ENCODE measurements at places on chromosomes 3 and 15.

DNA sequence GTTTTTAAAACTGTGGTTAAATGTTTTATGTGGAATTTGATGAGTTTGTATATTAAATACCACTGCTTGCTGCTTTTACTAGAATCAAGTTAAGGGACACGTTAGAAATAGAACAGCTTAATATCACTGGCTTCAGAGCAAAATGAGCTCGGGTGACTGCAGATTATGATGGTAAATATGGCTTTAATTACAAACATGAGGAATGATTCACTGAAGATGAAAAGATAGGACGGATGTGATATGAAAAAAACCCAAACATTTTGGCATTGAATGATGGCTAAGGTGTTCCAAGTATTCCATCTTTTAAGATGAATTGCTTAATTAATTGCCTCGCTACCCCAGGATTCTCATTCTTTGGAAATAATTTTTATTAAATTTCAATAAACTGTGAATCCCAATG, 33.7 kb downstream of the SLC24A1 start:
- no peak for DNase-seq

DNA sequence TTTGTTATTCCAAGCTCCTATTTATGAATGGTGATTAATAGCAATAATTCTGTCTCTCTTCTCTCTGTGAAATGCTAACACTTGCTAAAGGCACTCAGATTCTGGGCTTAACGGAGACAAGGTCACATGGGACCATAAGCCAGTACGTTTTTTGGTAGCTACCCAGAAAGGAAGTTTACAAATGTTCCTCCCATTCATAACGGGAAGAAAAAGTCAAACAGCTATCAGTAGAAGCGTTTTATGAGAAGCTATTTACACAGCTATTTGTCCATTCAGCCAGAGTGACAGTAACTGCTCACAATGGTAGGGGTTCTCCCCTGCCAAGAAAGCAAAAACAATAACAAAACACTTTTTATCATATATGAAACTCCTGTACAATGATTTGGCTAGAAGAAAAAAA, 51.5 kb downstream of the ZMAT3 start:
- DNase-seq, result no peak

DNA sequence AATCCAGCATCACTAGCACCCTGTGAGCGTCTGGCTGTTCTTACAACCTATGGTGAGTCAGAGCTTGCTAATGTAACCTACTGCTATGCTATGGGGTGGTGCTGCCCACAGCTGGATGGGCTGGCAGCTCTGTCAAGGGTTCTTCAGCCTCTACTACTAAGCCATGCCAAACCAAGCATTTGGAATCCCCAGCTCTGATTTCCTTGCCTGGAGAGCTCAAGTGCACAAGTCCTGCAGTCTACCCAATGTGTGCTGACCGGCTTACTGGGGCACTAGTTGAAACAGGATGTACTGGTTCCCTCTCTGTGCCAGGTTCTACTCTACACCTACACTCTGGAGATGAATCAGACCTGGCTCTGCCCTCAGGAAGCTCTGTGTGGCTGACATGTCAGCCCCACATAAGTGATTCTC, 4.2 kb downstream of the TEX264 start:
- DNase-seq, result no peak

DNA sequence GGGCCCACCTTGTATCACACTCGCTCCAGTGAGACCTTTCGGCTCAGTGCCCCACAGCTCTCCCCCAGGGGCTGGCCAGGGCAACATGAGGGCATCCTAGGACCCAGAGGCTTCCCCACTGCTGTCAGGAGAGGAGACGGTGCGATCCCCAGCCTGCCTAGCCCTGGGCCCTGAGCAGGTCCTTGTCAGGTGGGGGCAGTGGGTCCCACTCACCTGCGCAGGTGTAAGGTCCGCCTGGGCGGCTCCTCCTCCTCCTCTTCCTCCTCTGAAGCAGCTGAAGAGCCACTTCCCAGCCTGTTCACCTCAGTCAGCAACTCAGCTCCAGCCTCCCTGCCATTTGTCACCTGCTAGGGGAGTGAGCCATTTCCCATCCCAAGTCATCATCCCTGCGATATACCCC, 9.6 kb downstream of the KIF7 start:
- DNase-seq, result no peak

GRCh38 chr15:56491110-56491722, 26.3 kb upstream of the MNS1 start:
- DNase-seq, result peak; percentile 5

- no peak for DNase-seq
Observed at GRCh38 chr3:13878281-13879101, 1.4 kb downstream of the WNT7A start.

DNA sequence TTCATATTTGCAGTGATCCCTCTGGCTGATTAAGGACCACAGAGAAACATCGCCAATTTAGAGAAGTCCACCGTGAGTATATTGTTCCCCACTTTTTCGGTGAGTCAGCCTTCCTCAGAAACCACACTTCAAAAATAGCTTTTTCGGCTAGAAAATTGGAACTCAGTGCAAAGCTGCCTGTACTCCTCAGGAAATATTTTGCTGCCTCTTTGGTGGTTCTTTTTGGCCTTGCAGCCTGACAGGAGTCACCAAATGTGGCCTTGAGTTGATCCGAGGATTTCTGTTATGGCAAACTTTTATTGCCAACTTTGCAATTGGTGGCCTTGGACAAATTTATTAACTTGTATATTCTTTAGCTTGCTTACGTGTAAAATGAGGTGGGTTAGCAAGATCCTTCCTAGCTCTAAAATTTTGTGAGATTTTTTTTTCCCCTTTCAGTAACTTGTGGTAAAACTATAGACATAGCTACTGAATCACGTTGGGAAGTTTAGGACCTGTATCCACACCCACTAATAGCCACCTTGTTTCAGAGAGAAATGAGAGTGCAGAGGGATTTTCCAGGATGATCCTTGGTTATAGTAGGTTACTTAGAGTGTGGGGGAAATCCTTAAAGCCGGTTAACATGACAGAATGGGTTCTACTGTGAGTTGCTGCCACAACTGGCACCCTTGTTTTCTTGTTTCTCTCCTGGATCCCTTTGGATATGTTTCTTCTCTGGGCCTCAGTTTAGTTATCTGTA, 9.9 kb downstream of the ARL6IP5 start:
- no peak for DNase-seq

DNA sequence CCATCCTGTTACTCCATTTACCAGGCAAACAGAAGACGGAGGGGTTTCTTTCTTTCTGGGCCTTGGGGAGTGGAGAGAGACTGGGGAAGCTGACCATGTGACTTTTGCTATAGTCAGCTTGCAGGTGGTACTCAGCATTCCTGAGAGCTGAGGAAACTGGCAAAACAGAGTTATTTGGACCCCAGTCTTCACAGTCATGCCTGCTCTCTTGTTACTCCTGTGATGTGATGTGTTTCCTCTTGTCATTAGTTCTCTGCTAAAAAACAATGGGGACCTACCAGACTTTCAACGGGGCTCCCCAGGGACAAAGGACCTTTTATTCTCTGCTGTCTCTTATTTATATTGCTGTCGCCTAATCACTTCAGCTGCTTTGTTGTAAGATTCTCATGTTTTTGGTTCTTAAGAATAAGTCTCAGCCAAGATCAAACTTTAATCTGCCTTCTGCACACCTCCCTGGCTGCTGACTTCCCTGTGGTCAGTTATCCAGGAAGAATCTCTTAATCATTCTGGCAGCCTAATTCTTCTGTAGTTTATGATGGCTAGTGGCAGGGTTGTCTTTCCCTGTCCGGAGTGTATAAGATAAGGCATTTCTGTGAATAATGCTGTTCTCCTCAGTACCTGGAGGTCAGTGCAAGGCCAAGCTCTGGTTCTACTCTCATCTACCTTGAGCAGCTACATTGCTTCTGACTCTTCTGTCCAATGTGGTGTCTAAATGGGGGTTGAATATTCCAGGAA, 8.8 kb downstream of the STARD9 start:
- DNase-seq, result no peak

- no peak for DNase-seq
Observed at GRCh38 chr3:168497741-168498140, 402.0 kb upstream of the GOLIM4 start.

GRCh38 chr3:2950159-2950558, 160.0 kb downstream of the IL5RA start:
- no peak for DNase-seq

GRCh38 chr15:41799488-41799805, 25.2 kb downstream of the MAPKBP1 start:
- DNase-seq, result no peak

GRCh38 chr15:81275711-81276392, 48.1 kb downstream of the STARD5 start:
- no peak for DNase-seq

DNA sequence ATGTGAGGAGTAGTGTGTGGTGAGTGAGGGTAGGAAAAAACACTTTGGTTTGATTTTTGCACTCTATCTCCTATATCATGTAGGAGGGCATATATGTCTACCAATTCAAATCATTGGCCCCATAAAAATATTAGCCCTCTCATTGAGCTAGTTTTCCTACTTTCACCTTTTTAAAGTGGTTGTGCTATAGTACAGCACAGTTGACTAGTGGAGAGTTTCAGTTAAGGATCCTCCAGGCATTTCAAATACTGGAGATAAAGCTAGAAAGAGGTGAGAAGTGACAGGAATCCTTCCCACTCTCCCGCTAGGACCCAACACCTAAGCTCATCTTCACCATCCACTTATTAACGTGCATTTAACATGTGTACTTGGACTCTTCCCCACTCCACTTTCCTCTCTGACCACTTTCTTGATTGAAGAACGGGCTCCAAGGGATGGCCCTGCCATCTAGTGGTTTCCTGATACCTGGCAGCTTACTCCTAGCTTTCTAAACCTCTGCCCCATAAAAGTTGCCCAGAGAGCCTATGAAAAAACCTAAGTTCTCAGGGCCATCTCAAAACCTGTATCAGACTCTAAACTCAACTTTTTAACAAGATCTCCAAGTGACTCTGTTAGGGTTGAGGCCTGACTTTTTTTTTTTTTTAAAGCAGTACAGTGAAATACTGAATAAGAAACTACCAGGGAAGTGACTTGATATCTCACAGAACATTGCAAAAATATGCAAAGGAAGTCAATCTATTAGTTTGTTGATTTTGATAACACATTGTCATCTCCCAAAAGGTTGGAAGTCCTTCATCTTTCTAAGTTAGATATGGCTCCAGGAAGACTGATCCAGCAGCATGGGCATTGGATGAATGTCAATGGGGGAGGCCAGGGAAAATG, 17.9 kb downstream of the IL12A start:
- DNase-seq, result no peak

DNA sequence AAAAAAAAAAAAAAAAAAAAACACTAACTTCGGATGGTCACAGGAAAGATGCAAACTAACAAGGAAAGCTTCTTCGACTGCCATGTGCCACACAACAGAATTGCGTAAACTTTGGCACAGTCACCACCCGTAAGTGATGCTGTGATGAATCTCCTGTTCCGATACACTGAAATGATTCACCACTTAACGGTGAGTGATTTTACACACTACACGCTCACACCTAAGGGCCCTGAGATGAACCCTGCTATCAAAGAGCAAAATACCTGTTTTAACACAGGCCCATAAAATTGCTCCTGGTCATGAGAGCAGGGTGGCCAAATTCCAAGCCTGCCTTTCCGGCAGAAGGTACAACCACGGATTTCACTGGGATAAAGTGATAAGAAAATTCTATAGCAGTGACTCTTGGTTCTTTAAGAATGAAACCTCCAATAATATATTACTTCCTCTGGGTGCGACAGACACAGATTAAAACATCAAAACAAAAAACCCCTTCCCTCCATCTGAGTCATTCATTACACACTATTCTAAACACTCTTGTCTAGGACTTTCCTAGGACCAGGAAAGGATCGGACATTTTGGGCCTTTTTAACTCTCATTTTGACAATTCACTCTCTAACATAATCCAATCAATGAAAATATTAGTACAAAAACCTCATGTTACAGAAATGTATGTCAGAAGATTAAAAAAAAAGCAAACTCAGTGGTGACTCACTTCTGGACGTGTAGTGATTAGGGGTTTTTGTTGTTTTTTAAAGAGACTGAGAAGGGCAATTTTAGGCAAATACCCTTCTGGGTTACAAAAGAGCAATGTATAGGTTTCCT, 28.3 kb downstream of the LRIG1 start:
- DNase-seq, result no peak

- DNase-seq, result no peak
Observed at GRCh38 chr3:42872718-42873117, 3.0 kb downstream of the CYP8B1 start.

DNA sequence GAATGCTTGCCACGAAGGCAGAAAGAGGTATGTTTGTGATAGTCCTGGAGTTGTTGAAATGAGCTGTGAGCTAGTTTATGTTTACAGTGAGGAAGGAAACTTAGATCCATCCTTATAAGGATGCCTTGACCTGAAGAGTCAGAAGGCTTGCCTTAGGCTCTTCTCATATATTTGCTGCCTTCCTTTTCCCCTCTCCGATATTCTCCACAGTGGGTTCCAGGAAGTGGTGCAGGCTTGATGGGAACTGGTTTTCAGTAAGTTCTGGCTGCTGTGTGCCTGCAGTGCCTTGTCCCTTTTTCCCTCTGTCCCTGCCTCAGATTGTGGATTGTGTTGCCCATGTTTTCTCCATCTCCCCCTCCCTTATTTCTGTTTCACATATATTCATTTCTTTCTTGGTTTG, 287.3 kb upstream of the UBE2E1 start:
- no peak for DNase-seq

DNA sequence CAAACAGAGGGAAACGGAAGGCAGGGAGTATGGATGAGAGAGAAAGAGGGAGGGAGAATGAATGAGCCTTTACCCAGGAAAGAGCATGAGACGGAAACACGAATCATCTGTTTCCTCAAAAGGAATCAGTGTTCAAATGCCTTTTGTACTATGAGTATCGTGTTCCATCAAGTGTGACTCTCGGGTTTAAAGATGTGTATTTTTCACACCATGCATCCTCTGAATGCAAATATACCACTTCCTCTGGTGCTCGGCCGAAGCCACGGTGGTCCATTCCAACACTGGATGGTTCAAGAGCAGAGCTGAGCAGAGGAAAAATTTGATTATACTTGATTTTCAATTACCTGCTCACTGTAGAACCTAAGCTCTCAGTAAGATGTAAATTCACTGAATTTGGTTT, 505.1 kb downstream of the MECOM start:
- no peak for DNase-seq

- no peak for DNase-seq
Observed at GRCh38 chr3:183252973-183253527, at the start of gene B3GNT5. Gene B3GNT5, plus strand, starts transcription at chr3:183253253. Its CDS starts 16,546 bp downstream, at chr3:183269799.

- no peak for DNase-seq
Observed at GRCh38 chr3:119161240-119161639, 12.2 kb upstream of the UPK1B start.

GRCh38 chr3:72659596-72659995, 188.6 kb downstream of the SHQ1 start:
- DNase-seq, result no peak

GRCh38 chr3:12875857-12876836, 34.8 kb upstream of the RPL32 start:
- DNase-seq, result no peak

- DNase-seq, result no peak
Observed at GRCh38 chr15:81133782-81134461, at the start of gene CFAP161. Gene CFAP161, plus strand, starts transcription at chr15:81134270. Its CDS starts 60 bp downstream, at chr15:81134330.

- DNase-seq, result no peak
Observed at GRCh38 chr3:5126586-5126985, 4.5 kb downstream of the ARL8B start.

GRCh38 chr3:42118762-42119361, 27.7 kb downstream of the TRAK1 start:
- DNase-seq, result no peak

Data from activated CD8-positive, alpha-beta memory T cell treated with anti-CD3 and anti-CD28 coated beads for 1 hour (primary cell).